Activated CD8-positive, alpha-beta T cell treated with anti-CD3 and anti-CD28 coated beads, Interleukin-2, amount 10 ng/mL, durations not matched to agents 7 days and 5 days (primary cell): ENCODE measurements at places on chromosomes 5 and 9. TPM values are rescaled to one million over a fixed set of nuclear protein-coding genes. Genes with fewer than 3 reads are reported as not detected.

Gene SPATA31E1
- total RNA-seq = not detected

DNA sequence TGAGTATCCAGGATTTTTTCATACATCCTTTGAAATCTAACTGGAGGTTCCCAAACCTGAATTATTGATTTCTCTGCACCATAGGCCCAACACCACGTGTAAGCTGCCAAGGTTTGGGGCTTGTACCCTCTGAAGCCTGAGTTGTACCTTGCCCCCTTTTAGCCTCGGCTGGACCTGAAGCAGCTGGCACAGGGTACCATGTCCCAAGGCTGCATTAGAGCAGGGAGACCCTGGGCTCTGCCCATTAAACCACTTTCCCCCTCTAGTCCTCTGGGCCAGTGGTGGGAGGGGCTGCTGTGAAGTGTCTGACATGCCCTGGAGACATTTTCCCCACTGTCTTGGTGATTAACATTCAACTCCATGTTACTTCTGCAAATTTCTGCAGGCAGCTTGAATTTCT is 532.9 kb upstream of the NUDT12 start:
- no peak for DNase-seq

DNA sequence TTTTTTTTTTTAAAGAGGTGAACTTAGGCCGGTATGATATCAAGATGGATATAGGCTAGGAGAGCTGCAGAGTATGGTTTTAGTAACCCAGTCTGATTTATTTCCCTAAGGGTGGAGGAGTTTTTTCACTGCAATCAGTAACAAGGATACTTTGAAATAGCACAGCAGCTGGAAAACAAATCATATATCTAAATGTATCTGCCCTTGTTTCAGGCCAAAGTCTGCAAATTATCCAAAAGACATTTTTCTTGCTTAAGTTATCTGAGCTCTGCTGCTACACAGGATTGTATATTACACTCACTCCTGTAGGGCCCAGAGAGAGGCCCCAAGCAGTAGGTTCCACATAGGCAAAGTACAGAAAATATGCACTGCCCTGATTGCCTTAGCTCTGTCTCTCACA is 222.4 kb downstream of the NTRK2 start:
- DNase-seq = no peak

GRCh38 chr9:69324549-69325401 is at the start of gene ENTREP1:
TSS of gene ENTREP1 (plus strand) at chr9:69325215. CDS start at chr9:69325310, 95 bp downstream.
- DNase-seq = no peak

GRCh38 chr5:176646707-176647029 is 616 bp upstream of the TSPAN17 start:
- DNase-seq = no peak

GRCh38 chr5:170552621-170553115 is 48.8 kb downstream of the KCNIP1 start:
- no peak for DNase-seq

- no peak for DNase-seq
Observed at GRCh38 chr9:95103871-95104580, 213.5 kb downstream of the FANCC start.

Gene KCNMB1
- total RNA-seq = not detected

Gene SPATA31C1
- total RNA-seq = not detected

- peak; percentile 45 for DNase-seq
Observed at GRCh38 chr9:21995666-21996398, 1.2 kb downstream of the CDKN2B-AS1 start.

Gene ARL14EPL
- total RNA-seq = not detected

- no peak for DNase-seq
Observed at GRCh38 chr9:17453751-17454150, 125.1 kb upstream of the SH3GL2 start.

Gene PKN3
- total RNA-seq = 7.6 TPM

Gene EPB41L4B
- not detected for total RNA-seq

Gene F2RL2
- not detected for total RNA-seq

Gene MLANA
- total RNA-seq = not detected

GRCh38 chr9:129336130-129336528 is 158.1 kb upstream of the IER5L start:
- no peak for DNase-seq

Gene EHMT1
- total RNA-seq = 115 TPM
